ENCODE measurements at places on chromosomes 3 and 15.

DNA sequence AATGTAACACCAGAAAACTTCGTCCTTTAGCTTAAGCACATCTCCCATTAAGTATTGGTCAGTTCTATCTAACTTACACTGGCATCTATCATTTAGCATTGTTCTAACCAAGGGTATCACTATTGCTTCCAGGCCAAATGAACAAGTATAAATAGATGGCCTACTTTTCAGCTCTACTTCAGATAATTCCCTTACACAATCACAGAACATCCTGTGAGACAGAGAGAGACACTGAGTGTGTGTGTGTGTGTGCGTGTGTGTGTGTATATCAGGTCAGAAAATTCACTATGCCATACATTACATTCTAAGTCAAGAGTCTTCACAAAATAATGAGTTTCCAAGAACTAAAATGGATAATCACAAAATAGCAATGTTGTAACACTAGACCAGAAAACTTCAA, 39.1 kb downstream of the SCAPER start:
- DNase-seq, result no peak

GRCh38 chr3:63976161-63976871, 47.0 kb downstream of the PSMD6 start:
- DNase-seq, result no peak

DNA sequence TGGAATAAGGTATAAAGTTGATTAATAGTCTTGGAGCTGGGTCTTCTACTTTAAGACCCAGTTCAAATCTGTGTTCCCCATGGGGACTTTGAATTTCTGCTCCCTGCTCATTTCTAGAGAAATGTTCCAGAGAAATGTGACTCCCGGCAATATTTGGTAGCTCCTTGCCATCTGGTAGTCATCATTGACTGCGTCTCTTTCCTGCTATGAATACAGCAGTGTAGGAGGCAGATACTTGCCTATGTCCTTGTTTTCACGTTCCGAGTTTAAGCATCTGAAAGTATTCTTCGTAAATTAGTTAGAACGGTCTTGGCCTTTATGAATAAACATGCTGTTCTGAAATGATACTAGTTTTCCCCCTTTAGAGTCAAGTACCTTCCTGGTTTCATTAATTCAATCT, 352.9 kb downstream of the PTPRG start:
- no peak for DNase-seq

- DNase-seq, result no peak
Observed at GRCh38 chr3:112894258-112894657, 47.6 kb upstream of the CD200R1L start.

DNA sequence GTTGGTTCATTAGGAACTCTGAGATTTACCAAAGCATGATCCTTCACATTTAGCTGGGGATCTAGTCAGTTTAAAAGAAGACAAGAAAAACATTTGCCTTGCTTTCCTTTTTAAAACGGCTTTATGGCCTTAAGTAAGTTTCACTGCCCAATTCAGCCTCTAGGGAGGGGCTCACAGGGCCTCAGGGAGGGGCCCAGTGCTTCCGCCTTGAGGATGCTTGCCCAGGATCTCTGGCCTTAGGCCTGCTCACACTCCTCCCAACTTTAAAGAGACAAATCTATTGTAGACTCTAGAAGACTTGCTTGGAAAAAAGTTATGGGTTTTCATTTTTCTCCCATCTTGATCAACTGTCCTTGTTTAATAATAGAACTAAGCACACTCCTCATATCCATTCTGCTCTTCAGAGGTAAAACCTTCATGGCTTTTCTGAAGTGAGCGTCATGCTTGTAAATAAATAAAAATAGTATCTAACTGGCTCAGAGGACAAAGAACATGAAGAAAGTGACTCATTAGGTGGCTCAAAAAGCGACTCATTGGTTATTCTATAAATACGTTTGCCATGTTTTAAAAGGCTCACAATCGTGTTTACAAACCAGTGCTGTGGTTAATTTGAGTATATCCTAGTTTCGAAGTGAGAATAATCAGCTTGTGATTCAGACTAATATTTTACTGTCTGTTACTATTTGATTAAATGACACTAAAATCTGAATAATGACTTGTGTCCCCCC, 13.7 kb downstream of the PDHB start:
- DNase-seq, result no peak

- no peak for DNase-seq
Observed at GRCh38 chr3:152583963-152584362, 251.0 kb upstream of the P2RY1 start.

- DNase-seq, result no peak
Observed at GRCh38 chr15:52181938-52182780, 9.0 kb downstream of the GNB5 start.

DNA sequence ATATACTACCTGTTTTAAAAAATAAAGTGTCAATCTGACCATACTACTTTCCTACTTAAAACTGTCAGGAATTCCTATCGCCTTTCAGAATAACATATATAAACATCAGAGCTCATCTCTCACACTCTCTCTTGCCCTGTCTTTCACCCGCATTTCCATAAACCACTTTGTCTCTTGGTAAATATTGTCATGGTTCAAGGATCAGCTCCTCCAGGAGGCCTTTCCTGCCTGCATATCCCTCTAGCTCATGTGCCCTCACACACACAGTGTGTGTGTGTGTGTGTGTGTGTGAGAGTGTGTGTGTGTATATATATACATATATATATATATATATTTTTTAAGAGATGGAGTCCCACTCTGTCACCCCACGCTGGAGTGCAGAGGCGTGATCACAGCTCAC, 6.7 kb downstream of the SUMF1 start:
- no peak for DNase-seq

- no peak for DNase-seq
Observed at GRCh38 chr3:69998759-69999139, 784 bp upstream of the SAMMSON start.
